SW 1271 (cell line): ENCODE measurements at places on chromosomes 13 and 19.
A peak's percentile ranks its signal among the peaks of the same experiment; 100 is the strongest.

DNA sequence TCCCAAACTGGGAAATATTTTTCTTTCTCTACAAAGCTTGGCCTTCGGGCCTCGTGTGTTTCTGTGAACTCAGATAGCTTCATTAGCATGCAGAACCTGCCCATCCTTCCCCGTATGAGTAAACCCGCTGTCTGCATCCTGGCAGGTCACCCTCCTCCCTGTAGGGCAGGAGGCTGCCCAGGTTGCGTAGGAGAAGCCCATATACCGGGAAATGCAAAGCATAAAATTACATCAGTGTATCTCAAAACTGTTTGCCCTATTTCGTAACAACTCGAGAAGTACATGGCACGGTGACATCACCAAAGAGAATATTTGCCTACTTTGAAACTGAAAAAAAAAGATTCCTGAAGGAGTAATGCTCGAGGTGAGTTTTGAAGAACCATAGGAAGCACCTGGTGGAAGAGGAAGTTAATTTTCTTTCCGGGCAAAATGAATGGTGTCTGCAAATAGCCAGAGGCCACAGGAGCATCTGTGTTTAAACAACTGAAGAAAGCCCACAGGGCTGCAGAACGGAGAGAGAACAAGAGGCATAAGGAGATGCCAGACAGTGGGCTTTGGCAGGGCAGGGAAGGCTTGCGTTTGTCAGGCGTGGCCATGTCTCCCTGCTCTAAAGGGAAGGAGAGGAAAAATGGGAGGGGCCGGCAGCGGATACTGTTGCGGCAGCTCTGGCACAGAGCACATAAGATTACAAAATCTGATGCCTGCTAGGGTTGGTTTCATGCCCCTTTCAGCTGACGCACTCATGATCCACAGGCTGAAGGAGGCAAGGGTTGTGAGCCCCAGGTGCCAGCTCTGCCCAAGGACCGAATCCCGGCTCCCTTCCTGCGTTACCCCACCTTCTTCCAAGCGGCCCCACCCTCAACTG, 81.4 kb downstream of the IRS2 start:
- no peak for DNase-seq

GRCh38 chr13:83765796-83766195, 116.5 kb downstream of the SLITRK1 start:
- no peak for DNase-seq

DNA sequence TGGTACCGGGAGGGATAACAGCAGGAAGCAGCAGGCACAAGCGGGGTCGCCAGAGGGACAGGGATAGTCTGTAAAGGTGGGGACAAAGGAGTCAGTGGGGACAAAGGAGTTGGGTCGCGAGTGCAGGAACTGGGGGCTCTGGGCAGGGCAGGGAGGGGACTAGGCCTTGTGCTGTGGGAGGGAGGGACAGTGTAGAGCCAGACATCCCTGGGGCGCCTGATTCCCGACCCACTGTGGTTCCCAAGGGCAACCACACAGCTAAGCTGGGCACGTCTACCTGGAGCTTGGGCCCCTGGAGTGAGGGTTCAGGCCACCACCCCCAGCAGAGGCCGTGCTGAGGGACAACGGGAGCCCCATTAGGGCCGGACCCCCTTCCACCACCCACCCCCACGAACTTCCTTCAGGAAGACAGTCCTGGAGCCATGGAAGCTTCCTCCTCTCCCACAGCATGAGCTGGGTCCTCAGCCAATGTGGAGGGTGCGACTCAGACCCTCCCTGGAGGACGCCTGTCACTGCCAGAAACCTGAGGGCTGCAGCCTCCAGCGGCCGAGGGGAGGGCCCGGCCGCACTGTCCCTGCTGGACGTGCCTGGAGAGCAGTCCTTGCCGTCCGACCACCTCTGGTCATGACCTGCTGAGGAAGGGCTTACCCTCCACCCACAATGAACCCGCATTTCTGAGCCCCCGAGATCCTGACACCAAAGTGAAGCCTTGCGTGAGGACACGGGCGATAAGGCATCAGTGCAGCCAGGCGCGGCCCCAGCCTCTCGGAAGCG, 77.9 kb downstream of the SPACA7 start:
- no peak for DNase-seq

DNA sequence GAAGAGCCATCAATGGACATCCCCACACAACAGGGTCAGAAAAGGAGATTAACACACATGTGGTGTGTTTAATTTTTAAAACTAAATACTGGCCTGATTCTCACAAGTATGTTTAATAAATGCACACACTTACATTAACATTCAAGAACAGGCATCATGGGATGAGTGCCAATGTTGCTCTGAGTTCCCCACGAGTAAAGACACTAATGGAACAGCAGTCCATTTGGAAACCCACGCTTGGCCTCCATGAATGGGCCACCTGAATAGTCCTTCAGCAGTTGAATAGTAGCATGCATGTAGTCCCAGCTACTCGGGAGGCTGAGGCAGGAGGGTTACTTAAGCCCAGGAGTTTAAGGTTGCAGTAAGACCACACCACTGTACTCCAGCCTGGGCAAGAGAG, 195.2 kb upstream of the IPO5 start:
- no peak for DNase-seq

DNA sequence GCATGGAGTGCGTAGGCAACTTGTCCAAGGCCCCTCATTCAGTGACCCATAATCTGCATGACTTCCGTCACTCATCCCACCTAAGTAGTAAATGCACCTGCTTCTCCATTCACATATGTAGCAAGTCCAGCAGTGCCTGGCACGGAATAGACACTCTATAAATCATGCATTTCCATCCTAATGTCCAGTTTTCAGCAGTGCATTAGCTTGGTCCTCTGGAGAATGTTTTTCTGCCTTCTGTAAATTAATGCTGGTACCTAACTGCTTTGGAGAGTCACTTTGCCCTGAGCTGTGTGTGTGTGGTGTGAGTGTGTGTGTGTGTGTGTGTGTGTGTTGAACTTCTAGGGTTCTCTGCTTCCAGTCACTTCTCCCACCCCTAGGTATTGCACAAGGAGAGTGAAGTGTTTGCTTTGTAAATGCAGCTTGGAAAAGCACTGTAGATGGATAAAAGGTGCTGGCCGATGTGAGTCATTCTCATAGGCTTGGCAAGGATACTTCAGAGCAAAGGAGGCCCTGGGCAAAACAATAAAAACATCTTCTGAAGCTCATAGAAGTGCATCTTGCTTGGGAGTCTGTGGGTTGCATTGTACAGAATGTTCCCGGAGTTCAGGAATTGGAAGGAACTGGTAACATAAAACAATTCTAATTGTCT, 181.8 kb downstream of the KATNAL1 start:
- DNase-seq, result no peak

GRCh38 chr13:97385146-97385545, 48.8 kb upstream of the RAP2A start:
- no peak for DNase-seq

DNA sequence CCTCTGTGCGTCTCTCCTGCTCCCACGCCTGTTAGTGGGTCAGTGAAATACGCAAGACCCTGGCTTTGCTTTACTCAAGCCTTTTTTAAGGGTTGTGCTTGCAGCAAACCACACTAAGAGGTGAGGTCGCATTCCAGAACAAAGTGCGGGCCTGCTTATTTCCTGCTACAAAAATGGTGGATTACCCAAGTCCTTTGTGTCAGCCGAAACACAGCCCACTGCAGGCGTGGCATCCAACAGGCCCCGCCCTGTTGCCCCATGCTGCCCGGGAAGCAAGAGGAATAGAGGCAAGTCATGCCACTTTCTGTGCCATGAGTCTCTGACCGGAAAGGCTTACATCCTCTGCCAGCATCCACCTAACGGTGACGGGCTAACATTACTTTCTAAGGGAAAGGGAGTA, 7.7 kb upstream of the IRS2 start:
- DNase-seq, result no peak

DNA sequence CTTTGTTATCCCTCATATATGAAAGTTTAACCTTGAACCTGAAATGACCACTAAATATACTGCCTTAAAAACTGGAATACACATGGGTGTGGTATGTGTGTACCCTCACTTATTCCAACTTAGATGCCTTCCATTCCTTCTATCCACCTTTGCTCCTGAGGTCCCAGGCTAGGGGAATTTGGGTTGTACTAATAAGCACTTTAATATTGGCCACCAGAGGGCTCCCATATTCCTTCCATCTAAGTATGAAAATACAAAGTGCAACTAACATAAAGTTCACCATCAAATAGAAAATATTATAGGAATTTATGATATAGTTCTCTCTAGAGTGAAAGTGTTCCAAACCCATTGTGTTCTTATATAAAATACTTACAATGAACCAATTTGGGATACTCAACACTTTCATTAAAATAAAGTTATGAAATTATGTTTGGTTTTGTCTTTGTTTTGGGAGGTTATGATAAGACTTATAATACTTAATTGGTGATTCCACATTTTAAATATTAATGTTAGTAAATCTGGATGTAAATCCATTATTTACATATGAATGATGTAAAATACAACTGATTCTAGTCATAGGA, 62.3 kb downstream of the ITGBL1 start:
- DNase-seq, result peak; percentile 54

- DNase-seq, result no peak
Observed at GRCh38 chr19:13918726-13919411, 12.9 kb downstream of the CC2D1A start.

DNA sequence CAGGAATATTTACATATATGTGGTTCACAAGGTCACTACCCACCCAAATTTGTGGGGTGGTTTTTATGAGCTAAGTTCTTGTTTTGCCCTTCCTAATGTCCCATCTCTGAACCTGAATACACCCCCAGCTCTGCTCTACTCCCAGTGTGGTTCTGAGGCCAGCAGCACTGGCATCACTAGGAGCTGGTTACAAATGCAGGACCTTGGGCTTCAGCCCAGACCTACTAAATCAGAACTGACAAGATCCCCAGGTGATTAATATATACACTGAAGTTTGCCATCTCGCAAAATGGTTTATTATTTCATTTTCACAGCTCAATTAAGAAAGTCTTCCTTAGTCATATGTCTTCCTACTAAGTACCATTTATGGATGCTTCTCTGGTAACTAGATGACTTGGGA, 67.9 kb downstream of the FOXO1 start:
- DNase-seq, result no peak

GRCh38 chr19:6736169-6736916, 1.0 kb downstream of the GPR108 start:
- peak; percentile 74 for DNase-seq

- no peak for DNase-seq
Observed at GRCh38 chr19:53086949-53087348, 16.3 kb downstream of the ZNF160 start.

DNA sequence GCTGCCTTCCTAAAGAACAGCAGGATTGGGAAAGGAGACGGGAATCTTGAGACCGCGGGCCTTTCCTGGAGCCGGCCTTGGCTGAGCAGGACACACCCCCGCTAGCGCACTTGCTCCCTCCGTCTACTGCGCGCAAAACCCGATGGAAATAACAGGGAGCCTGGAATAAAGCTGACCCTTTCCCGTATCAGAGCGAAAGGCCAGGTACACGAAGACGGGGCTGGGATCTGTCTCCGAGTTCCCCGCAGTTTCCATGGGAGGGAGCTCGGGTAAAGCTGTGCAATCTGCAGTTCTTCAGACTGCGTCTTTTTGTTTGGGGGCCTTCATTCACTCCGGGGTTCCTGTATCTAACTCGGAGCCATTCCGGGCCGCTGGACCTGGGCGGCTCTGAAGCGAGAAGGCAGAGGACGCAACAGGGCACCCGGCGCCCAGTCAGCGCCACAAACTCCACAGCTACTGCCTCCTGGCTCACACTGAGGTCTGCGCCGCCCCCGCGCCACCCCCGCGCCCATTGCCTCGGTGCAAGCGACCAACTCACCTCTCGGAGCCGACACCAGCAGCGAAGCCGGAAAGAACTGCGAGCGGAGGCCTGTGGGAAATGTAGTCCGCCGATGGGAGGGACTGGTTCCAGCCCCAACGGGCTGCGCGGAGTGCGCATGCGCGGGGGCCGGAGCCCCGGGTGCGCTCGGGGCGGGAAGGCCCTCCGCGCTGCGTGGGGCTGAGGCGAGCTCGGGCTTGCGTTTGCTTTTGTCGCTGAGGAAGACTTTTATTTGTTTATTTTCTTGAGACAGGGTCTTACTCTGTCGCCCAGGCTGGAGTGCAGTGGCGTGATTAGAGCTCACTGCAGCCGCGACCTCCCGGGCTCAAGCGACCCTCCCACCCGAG, at the start of gene ZFP14:
Gene ZFP14 (minus strand): TSS at position 577 of the 885 bp plus-strand sequence. CDS start 11,309 bp downstream, outside the sequence.
- DNase-seq, result peak; percentile 75

DNA sequence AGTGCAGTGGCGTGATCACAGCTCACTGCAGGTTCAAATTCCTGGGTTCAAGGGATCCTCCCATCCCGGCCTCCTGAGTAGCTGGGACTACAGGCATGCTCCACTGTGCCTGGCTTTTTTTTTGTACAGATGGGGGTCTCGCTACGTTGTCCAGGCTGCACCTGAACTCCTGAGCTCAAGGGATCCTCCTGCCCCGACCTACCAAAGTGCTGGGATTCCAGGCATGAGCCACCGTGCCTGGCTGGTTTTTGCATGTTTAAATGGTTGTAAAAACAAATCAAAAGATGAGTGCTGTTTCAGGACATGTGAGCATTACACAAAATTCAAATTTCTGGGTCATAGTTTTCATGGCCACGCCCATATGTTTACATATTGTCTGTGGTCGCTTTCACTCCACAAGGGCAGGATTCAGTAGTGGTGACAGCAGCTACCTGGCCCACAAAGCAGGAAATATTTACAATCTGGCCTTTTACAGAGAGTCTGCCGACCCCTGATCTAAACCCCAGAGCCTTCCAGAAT, 5.3 kb downstream of the MATK start:
- no peak for DNase-seq

- no peak for DNase-seq
Observed at GRCh38 chr19:3426433-3426832, 53.9 kb downstream of the SMIM24 start.

DNA sequence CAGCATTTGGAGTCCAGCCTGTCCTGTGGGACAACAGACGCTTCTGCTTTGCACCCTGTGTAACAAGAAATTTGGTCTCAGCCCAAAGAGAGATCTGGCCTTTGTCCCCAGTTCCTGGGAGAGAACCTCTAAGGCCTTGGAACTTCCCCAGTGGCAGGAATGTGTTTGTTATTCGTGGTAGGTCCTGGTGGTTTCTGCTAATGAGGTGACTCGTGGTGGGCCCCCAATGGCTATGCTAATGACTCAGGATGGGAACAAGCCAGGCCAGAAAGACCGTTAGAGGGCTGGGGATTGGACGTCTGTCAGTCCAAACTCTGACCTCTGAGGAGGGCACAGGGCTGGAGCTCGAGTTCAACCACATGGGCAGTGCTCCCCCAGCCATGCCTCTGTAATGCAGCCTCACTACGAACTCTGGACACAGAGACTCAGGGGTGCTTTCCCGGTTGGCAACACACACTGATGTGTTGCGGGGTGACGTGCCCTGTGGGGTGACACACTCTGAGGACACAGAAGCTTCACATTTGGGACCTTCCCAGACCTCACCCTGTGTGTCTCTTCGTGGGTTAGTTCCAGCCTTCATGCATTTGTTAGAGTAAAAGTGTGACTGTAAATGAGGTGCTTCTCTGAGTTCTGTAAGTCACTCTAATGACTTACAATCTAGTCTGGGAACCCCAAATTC, 38.9 kb downstream of the TEX29 start:
- no peak for DNase-seq

- DNase-seq, result no peak
Observed at GRCh38 chr13:50236898-50237318, 221.7 kb downstream of the KCNRG start.
